Activated T-cell treated with anti-CD3 and anti-CD28 coated beads, Interleukin-2, amount 50 U/mL, for 72 hours (primary cell): ENCODE measurements at places on chromosomes 5 and 9. TPM values are rescaled to one million over a fixed set of nuclear protein-coding genes. Genes with fewer than 3 reads are reported as not detected.

Gene FBXL7
- not detected for total RNA-seq

Gene CAVIN4
- 0.19 TPM for total RNA-seq

DNA sequence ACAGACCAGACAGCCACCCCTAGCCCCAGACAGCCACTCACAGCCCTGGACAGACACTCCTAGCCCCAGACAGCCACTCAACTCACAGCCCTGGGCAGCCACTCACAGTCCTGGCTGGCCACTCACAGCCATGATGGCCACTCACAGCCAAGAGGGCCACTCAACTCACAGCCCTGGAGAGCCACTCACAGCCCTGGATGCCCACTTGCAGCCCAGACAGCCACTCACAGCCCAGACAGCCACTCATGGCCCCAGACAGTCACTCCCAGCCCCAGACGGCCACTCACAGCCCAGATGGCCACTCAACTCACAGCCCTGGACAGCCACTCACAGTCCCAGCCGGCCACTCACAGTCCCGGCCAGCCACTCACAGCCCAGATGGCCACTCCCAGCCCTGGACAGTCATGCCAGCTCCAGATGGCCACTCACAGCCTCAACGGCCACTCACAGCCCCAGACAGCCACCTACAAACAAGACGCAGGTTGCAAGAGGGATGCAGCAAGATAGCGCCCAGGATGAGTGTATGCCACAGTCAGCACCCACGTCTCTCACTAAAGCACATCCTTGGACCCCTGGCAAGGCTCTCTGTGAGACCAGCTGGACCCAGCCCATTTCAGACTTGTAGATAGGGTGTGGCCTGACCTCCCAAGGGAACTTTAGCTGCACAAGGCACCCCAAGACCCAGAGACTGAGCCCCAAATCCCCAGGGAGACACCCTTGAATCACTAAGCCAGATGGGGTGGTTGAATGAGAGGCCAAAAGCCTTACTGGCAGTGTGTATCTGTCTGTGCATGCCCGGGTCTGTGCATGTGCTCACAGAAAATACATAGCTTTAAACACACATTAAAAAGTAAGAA is 22.4 kb downstream of the ZDHHC11B start:
- no peak for DNase-seq

DNA sequence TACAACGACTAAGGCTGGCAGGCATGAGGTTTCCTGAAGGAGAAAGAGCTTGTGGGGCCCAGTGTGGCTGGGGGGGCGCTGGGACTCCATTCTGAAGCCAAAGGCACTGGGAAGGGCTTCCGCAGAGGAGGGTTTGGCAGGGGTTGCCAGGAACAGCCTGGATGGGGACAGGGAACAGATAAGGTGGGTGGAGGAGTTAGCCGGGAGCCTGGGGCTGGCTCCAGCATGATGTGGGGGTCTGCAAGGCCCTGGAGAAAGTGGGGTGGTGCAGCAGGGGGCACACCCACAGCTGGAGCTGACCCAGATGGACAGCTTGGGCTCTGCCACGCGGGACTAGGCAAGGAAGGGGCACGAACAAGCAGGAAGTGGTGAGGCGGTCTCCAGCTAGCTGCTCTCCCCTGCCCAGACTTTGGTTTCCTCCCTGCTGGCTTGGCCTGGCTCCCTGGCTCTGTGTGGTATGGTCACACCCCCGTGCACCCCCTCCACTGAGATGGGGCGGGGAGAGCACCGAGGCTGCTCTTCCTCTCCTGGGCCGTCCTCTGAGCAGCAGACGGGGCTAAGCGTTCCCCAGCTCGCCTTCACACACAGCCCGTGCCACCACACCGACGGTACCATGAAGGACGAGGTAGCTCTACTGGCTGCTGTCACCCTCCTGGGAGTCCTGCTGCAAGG is at the start of gene LTC4S:
LTC4S (plus strand) TSS at position 519 of the 672 bp plus-strand sequence; CDS start at position 614, 95 bp downstream.
- peak; percentile 49 for DNase-seq

- DNase-seq: no peak
Observed at GRCh38 chr9:129879103-129879699, 43.9 kb downstream of the USP20 start.

DNA sequence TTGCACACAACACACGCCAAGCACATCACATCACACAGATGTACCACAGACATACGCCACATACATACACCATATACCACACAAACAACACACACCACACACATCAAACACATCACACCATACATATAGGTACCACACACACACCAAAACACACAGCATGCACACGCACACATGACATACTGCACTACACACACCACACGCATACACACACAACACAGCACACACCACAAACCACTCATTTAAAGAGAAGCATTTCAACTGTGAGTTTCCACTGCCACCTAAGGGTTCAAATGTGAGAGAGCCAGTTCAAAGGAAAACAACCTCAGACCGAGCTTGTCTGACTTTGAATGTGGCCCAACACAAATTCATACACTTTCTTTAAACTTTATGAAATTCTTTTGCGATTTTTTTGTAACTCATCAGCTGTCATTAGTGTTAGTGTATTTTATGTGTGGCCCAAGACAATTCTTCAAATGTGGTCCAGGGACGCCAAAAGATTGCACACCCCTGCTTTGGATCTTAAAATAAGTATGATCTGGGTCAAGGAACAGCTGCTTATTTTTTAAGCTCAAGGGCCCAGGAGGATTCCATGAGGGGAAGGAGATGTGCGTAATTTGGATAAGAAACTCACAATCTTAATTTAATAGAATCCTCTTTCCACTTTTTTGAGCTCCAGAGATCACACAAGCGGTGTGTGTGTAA is 494.6 kb downstream of the GADD45G start:
- no peak for DNase-seq

- DNase-seq: no peak
Observed at GRCh38 chr9:115016344-115016743, 86.0 kb upstream of the TNFSF8 start.

DNA sequence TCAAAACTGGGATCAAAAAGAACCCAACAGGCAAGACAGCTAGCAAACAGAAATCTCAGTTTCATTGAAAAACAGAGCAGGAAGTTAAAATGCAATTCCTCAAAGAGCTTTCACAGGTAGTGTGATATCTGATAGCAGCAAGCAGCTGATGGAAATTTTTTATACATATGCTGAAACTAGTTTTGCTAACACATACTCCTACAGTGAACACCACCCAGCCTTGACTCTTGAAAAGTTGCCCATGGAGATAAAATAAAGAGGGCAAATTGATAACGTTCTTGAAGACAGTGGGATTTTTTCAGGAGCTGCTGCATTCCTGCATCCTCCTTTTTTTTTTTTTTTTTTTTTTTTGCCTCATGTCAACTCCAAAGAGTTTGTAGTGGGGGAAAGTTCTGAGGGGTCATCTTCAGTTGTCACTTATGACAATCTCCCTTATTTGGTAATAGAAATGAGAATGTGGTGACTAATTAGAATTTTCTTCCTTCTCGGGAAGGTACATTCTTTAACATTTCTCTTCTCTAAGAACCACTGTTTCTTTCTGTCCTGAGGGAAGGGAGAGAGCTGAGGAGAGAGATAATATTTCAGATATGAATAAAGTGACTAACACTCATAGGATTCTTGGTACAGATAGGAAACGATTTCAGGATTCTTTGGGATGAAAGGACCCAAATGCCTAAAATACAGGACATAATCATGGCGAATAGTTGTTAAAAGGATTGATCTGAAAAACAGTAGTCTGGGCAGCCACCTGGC is 24.6 kb downstream of the SH3RF2 start:
- DNase-seq: no peak

- no peak for DNase-seq
Observed at GRCh38 chr9:95947118-95947517, 71.6 kb downstream of the ERCC6L2 start.

- DNase-seq: no peak
Observed at GRCh38 chr9:121642758-121643157, 8.7 kb upstream of the DAB2IP start.

Gene GPR150
- total RNA-seq: 1.1 TPM

- no peak for DNase-seq
Observed at GRCh38 chr9:133594310-133594709, 14.9 kb downstream of the FAM163B start.

- DNase-seq: no peak
Observed at GRCh38 chr5:147454996-147455677, 54.7 kb downstream of the DPYSL3 start.

- no peak for DNase-seq
Observed at GRCh38 chr5:119897537-119898370, 268.4 kb downstream of the FAM170A start.

DNA sequence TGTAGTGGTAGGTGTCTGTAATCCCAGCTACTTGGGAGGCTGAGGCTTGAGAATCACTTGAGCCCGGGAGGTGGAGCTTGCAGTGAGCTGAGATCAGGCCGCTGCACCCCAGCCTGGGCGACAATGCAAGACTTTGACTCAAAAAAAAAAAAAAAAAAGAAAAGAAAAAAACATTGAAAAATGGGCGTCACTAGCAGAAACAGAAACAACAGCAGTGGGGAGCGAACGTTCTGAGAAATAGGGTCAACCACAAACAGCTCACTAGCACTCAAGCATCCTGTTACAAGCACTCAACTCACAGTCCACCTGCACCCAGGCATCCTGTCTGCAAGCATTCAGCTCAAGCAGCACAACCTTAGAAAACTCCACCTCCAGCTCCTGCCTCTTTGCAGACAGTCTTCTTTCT is 17.2 kb downstream of the TRIM14 start:
- DNase-seq: peak; percentile 84

DNA sequence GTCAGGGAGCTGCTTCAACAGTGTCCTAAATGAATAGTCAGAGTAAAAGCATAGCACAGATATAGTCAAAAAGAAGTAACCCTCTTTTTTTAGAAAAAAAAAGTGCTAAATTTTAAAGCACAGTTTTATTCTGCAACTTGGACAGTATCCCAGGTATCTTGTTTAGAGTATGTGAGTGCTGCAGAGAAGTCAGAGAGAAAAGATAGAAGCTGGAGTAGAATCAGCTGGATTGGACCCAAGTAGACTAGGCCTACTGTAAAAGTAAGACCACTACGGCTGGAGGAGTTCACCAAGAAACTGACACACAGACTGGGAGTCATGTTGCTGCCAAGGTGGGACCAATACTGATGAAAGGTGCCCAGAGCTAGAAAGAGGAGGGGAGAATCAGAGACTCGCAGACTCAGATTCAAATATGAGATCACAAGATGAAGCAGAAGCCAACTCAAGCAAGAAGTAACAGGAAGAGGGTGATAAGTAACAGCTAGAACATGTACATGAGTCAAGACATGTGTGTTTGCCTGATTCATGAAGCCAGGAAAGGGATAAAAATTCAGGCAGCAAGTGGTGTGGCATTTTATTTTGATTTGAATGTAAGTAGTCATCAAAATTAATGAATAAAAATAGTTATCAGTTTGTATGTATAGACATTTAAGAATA is 25.6 kb upstream of the TUSC1 start:
- DNase-seq: no peak

Gene SHOC1
- total RNA-seq: not detected

Gene LEAP2
- total RNA-seq: 5.0 TPM

DNA sequence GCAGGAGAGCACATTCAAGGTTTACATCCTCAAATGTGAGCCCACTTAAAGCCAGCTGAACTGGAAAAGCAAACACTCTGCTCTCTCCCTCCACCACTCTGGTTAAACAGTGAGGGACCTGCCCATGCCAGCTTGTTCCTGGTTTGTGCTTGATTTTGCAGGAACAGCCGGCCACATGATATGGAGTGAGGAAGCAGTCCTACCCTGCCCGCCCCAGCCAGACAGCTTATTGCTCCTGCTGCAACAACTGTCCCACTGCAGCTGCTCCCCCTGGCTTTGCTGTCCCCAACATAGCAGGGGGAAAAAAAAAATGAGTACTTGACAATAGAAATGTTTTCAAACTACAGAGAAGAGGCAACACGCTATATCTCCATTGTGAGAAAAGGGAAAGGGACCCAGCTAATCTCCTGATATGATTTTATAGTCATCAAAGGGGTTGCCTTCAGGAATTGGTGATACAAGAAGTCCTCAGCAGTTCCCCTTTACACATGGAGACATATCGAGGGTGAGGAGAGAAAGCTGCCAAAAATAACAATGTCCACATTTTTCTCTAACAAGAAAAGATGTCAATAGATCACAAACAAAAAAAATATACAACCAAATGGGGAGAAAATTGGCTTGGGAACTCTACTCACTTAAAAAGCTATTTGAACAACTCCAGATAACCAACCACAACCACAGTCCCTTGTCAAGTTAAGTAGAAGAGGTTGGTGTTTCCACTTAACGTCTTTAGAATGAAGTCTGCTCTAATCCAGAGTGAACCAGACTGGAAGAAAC is 4.6 kb downstream of the MYO10 start:
- no peak for DNase-seq

DNA sequence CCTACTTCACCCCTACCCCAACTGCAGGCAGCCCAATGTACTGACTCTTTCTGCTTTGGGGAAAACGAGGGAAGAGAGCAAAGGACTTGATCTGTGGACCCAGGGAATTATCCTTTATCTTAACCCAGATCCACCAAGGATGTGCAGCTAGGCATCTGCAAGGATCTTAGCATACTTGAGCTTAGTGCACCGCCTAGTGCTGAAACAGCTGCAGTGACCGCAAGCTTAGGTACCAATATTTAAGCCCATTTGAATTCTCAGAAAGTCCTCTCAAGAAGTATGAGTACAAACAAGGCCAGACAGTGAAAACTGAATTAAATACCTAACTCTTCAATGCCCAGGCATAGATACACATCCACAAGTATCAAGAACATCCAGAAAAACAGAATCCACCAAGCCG is 576.7 kb upstream of the ADAMTS16 start:
- DNase-seq: no peak

Gene PCDHGB7
- 0.17 TPM for total RNA-seq

DNA sequence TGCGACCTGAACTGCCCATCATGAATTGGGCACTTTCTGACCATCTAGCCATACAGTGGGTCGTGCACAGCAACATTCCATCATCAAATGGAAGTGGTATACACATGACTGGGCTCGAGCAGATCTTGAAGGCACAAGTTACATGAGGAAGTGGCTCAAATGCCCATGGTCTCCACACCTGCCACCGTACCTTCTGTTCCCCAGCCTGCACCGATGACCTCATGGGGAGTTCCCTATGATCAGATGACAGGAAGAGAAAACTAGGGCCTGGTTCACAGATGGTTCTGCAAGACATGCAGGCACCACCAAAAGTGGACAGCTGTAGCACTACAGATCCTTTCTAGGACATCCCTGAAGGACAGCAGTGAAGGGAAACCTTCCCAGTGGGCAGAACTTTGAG is 21.8 kb downstream of the MTMR12 start:
- DNase-seq: no peak

GRCh38 chr5:76379316-76379715 is 23.8 kb upstream of the IQGAP2 start:
- DNase-seq: no peak

DNA sequence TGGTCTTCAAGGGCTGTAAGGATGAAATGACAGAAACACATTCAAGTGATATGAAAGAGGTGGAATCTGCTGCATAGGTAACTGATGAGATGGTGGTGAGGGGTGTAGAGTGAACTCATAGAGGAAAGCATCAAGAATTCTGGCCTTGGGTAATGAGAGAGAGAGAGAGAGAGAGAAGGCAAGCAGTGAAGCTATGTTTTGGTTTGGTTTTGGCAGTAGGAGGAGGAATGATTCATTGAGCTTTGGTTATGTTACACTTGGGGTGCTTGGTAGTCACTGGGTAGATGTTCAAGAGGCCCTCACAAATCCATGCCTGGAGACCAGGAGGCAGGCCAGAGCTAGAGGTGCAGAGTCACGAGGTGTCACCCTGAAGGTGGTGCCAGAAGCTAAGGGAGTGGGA is 89.5 kb downstream of the EGFLAM start:
- no peak for DNase-seq

- peak; percentile 20 for DNase-seq
Observed at GRCh38 chr5:33969572-33970452, 14.7 kb downstream of the SLC45A2 start.

Gene KIF4B
- not detected for total RNA-seq
